ENCODE measurements at places on chromosomes 6 and 20.

DNA sequence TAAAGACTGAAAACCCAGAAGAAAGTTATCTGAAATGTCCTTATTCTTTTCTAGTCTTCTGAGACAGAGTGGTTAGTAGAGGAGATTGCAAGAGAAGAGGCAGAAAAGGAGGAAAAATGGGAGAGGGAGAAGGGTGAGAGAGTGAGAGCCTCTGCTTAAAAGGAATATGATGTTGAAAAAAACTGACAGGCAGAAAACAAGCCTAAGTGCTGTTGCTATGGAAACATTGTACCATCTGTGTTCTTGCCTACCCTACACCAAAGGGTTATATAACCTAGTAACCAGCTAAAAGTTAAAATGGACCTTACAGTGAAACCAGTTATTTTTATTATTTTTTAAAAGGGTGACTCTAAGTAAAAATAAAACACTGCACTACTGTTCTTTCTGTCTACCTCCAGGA, 28.3 kb upstream of the SH3BGRL2 start:
- DNase-seq, result no peak

- no peak for DNase-seq
These were observed 37.0 kb downstream of the MC3R start for GRCh38 chr20:56285496-56285895.

- peak; percentile 74 for DNase-seq
These were observed at the start of gene EZR for GRCh38 chr6:158819213-158819976. TSS of gene EZR (minus strand) at chr6:158819368. CDS start at chr6:158818093, 1,275 bp downstream.

- no peak for DNase-seq
These were observed 18.4 kb upstream of the MRPS18A start for GRCh38 chr6:43705996-43706395.

DNA sequence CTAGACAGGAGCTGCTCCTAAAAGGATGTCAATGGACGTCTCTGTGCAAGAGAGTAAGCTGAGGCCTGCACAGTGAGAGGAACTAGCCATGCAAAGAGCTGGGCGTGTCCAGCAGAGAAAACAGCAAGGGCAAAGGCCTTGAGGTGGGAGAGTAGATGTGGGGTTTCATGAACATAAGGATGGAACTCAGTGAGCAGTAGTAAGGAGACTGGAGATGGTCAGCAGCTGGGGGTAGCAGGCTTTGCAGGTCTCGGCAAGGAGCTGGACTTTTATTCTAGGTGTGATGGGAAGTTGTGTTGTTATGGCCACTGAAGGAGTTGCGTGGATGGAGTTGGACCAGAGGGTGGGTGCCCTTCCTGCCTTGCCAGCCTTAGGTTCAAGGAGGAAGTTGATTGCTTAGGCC, 90.7 kb upstream of the SIRPA start:
- no peak for DNase-seq

- peak; percentile 20 for DNase-seq
These were observed 74.0 kb downstream of the SOBP start for GRCh38 chr6:107563694-107564588.

- no peak for DNase-seq
These were observed 70.1 kb downstream of the KLHL32 start for GRCh38 chr6:96994660-96995059.

GRCh38 chr6:128655978-128656498, 135.6 kb upstream of the PTPRK start:
- DNase-seq, result no peak

GRCh38 chr6:134097114-134097707, 44.8 kb upstream of the SLC2A12 start:
- DNase-seq, result peak; percentile 13

DNA sequence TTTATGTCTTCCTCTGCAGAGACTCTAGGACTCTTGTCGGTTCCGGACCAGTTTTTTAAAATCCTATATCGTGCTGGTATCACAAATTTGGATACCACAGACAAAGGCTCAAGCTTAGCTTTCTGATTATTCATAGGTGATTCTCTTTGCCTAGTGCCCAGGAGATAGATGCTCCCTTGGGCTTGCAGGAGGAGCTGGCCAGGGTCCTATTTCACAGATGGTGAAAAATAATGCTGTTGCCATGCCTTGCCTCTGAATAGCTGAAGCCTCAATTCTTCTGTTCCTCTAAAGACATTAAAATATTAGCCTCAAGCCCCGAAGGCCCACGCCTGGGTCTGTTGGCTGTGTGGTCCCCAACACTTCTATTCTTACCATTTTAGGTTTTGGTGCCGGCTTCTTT, 123.9 kb upstream of the BACH2 start:
- no peak for DNase-seq

GRCh38 chr6:36912030-36912454, 26.3 kb downstream of the C6orf89 start:
- DNase-seq, result no peak

DNA sequence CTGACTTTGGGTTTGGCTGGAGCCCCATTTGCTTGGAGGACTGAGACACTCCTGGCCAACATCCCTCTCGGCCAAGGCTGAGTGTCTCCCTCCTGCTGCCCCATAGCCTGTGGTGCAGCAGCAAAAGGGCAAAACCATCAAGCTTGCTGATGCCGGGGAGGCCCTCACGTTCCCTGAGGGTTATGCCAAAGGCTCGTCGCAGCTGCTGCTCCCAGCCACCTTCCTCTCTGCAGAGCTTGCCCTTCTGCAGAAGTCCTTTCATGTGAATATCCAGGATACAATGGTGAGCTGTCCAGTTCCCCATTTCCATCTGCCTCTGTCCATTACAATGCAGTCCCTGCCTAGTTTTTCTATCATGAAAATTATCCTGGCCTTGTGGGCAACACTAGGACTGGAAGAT, 6.0 kb downstream of the BPIFB6 start:
- DNase-seq, result no peak

- DNase-seq, result no peak
These were observed 109.3 kb downstream of the TRDN start for GRCh38 chr6:123527406-123527805.

- no peak for DNase-seq
These were observed 3.7 kb downstream of the UQCC2 start for GRCh38 chr6:33707771-33708170.

DNA sequence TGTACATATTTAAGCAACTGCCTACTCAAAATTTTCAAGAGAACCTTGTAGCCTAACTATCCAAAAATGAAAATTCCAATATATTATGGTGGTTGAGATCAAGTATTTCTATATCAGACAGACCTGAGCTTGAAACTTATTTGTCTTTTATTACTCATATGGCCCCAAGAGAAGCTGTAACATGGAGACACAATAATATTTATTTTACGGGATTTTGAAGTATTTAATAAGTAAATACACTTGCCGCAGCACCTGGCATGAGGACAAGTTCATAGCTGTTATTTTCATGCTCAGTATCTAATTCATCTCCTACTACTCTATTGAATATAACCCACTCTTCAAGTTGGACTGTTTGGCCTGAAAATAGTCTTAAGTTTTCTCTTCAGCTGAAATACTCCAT, 28.0 kb downstream of the PTPRK start:
- DNase-seq, result no peak

- DNase-seq, result no peak
These were observed 36.0 kb downstream of the TGM6 start for GRCh38 chr20:2416541-2417212.

DNA sequence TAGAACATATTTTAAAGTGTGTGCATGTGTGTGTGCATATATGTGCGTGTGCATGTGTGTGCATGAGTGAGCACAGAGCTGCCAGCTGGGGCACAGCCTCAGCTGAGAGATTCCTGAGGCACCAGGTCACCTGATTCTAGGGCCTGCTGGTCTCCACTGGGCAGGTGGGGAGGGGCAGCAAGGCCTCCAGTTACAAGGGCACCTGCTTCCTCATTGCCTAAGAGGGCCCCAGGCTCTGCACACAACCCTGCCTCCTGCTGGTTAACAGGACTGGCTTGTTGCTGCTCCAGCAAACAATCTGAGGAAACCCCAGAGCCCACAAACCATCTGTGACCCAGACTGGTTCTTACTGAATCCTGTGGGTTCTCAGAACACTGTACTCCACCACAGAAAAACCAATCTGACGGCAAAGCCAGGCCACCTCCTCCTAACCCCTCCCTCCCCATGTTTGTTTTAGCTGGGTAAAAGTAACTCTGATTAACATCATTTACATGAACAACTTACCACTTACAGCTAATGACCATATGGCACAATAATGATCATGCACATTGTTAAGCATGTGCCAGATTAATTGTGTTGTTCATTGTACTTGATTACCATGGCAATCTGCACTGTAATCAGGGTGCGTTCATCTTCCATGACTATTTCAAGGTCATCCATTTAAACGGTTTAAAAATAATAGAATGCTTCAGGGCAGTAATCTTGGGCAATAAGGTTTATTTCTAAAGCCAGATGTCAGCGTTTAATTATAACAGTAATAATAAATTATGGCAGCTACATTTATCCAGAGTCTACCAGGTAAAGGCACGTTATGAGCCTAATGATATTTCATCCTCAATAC, 23.1 kb upstream of the UBE2J1 start:
- DNase-seq, result peak; percentile 21

- DNase-seq, result no peak
These were observed 16.1 kb downstream of the SCAF8 start for GRCh38 chr6:154749341-154749740.

GRCh38 chr6:45812922-45813321, 202.7 kb downstream of the CLIC5 start:
- DNase-seq, result no peak

DNA sequence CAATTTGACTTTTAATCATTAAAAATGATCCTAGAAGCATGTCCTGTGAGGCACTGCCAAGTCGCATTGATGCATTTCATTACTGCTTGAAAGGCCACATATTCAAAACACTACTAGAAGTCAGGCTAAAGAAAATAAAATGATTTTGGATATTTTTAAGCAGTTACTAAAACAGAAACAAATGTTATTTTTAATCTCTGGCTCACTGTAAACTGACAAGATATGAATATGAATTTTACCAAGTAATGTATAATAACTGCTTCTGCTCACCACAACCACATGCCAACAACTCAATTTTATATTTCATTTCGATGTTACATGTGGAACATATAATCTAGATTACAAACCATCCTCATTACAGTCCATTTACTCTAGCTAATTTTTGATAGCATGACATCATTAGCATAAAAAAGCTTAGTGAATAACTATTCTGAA, 90.6 kb downstream of the ATXN1 start:
- DNase-seq, result no peak

DNA sequence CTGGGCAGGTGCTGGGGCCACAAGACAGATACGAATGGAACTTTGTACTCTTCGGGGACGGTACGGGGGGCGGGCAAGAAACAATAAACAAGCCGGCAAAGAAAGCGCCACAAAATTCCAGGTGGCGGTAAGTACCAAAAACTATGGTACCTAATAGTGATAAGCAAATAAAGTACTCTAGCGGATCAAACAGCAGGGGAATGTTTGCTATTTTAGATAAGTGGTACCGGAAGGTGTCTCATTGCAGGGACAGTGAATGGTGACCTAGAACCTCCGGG, 15.1 kb upstream of the RIPK1 start:
- DNase-seq, result no peak

DNA sequence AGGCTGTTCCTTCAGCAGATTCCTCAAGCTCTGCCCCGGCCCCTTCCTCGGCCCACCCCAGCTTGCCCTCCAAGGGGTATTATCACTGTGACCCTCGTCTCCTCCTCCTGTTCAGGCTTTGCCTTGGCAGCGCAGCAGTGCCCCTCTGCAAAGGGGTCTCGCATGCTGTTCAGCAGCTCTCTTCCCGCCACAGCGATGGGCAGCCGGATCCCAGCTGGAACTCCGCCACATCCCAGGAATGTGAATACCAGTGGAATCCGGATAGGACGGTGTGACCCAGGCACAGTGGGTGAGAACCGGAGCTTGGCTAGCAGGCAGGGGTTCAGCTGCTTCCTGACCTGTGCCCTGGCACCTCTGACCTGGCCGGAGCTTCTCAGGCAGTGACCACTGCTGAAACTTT, 52.9 kb downstream of the RNASET2 start:
- DNase-seq, result no peak

DNA sequence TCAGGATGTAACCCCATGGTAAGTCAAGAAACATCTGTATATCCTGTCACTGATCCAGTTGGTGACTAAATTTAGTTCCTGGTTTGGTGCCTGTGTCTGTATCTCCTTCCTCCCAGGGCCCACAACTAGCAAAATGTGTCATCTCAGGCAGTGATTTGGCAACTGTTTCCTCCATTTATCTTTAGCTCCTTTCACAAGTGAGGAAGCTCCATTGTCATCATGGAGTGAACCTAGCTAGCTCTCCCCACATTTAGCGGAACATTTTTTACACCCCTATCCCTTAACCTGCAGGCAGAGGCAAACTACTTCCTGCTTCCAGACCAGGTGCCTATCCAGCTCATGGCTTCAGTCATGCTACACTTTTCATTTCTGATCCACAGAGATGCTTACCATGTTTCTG, 99.5 kb downstream of the IPCEF1 start:
- DNase-seq, result peak; percentile 9

GRCh38 chr6:25404693-25405169, 125.6 kb downstream of the CARMIL1 start:
- DNase-seq, result no peak

DNA sequence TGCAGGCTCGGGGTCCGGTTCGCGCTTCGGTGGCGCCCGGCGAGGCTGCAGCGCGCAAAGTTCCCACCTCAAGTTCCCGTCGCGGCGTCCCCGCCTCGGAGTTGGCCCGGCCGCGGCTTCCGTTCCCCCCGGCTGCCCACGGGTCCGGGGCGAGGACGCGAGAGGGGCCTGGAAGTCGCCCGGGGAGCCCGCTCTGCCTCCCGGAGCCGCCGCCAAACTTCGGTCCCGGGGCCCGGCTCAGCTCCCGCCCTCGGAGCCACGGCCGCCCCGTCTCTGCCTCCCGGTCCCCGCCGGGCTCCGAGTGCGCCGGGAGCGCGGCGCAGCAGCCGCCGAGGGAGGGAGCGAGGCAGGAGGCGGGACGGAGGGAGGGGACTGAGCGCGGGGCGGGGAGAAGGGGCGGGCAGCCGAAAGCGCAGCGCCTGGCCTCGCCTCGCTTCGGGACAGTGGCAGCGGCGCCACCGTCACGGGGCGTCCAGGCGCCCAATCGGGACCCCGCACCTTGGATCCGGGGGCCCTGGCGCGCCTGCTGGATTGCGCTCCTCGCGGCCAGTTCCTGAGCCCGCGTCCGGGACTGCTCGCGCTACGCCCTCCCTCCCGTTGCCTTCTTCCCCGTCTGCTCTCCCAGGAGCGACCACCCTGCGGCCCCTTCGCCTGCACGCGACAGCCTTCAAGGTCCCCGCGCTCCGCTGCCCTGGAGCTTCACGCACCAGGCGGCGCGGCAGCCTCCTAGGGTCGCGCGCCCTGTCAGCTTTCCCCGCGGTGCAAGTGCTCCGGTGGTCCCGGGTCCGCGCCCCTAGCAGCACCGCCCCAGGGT, at the start of gene KCNG1:
Gene KCNG1, minus strand, starts transcription at position 305 of the 814 bp plus-strand sequence. CDS start 12,769 bp downstream, outside the sequence.
- DNase-seq, result peak; percentile 45

GRCh38 chr20:49914310-49915117, 815 bp downstream of the SPATA2 start:
- DNase-seq, result no peak

Measured in heart right ventricle (tissue), 16 donors.